ENCODE measurements at places on chromosomes 2 and 18. TPM values are rescaled to one million over a fixed set of nuclear protein-coding genes. Genes with fewer than 3 reads are reported as not detected.

CETN1 gene
- not detected for total RNA-seq

IMPA2 gene
- 26.5 TPM for total RNA-seq

SLC39A6 gene
- total RNA-seq: 44.8 TPM

COX7A2L gene
- 149 TPM for total RNA-seq

C2orf78 gene
- total RNA-seq: not detected

CDH2 gene
- 0.16 TPM for total RNA-seq

LCT gene
- total RNA-seq: not detected
